ENCODE measurements at places on chromosomes 1 and 21.
A peak's percentile ranks its signal among the peaks of the same experiment; 100 is the strongest.

- DNase-seq, result peak; percentile 54
Measured at GRCh38 chr1:54312796-54313316, 93.3 kb downstream of the SSBP3 start.

- DNase-seq, result no peak
Measured at GRCh38 chr1:160402001-160402795, 1.8 kb downstream of the VANGL2 start.

DNA sequence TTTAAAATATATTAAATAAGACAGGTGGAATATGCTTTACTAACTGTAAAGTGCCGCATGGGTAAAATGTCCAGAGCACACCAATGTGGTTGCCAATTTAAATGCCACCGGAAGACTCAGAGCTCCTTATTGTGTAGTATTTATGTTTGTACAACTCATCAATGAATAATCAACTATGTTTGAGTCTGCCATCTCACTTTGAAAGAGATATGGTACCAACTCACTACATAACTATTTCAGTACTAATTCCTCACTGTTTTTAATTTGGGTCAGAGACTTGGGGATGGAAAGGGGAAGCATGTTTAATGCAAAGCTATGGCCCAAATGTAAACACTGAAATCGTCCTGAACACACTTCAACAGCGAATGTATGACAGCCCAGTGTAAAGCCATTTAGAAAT lies 144.8 kb downstream of the NR5A2 start:
- peak; percentile 86 for DNase-seq

DNA sequence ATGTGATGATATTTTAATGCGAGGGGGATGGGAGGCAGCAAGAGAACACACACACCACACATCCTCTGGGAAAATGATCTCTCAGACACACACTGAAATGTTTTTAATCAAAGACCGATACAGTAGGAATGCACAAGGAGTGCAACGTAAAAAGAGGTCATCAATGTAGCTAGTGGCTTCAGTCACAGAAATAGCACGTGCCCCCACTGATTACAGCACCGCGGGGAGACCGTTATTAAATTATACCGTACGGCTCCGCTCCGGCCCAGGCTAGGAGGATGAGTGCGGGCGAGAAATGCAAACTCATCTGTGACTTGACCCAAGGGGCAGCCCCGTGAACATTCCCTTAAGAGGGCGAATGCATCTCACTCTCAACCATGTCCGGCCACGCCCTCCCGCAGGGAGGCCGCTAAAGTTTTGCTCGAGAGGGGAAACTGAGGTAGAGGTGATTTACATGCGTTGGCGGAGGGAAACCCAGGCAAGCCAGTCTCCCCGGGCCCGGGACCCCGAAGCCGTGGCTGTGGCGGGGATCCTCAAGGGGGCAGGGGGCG lies 552 bp downstream of the UBR4 start:
- peak; percentile 56 for DNase-seq

DNA sequence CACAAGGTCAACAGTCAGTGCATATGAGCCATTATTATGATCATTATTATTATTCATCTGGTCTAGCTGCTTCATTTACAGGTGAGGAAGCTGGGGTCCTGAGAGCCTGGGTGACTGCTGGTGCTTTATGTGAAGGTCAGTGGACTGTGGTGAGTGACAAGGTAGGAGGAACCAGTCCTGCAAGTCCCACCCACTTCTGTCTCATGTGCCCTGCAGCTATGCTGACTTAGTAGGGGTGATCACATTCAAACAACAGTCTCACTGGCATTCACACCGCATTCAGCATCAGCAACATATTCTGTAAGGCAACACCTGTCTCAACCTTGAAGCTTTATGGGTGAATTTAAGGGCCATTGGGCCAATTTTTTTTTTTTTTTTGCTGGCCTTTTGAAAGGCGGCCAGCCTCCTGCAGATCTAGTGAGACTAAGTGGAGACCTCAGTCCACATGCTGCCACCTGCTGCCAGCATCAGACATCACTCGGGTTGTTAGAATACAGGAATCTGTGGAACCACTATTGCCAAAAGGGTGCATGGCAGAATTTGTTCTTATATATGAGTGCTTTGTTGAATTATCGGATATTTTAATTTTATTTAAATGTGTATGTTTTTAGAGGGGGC lies 59.9 kb upstream of the CACNA1E start:
- DNase-seq, result peak; percentile 26

GRCh38 chr1:108732398-108732797 lies 14.1 kb upstream of the STXBP3 start:
- peak; percentile 55 for DNase-seq

GRCh38 chr1:221268295-221268694 lies 389.1 kb downstream of the HLX start:
- DNase-seq, result peak; percentile 86

GRCh38 chr1:156595016-156595415 lies 3.4 kb downstream of the NAXE start:
- DNase-seq, result no peak

DNA sequence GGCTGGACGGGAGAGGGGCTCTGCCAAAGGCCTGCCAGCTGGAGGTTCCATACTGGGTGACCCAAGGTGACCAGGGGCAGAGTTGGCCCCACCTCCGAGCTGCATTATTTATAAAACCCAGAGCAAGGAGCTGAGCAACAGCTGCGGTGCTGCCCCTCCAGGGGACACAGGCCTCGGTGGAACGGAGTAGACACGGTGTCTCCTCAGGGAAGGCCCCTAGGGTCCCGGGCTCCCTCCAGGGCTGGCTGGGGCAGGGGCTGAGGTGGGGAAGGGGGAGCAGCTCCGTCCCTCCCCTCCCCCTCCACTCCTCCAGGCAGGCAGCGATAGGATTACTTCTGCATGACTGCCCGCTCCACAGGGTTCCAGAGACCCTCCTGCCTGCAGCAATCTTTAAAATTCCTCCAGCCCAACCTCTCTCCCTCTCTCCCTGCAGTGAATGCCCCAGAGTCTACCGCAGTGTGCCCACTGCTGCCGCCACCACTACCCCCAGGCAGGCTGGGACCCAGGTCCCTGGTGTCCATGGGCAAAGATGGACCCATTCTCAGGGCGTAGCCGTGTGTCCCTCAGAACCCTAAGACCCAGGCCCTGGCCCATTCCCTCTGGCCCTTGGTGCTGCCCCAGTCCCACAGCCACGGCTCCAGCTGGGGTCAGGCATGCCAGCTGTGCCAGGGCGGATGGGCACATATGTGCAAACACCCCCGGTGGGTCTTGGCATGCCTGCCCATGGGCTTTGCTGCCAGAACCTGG lies 10.8 kb downstream of the AHDC1 start:
- DNase-seq, result no peak

DNA sequence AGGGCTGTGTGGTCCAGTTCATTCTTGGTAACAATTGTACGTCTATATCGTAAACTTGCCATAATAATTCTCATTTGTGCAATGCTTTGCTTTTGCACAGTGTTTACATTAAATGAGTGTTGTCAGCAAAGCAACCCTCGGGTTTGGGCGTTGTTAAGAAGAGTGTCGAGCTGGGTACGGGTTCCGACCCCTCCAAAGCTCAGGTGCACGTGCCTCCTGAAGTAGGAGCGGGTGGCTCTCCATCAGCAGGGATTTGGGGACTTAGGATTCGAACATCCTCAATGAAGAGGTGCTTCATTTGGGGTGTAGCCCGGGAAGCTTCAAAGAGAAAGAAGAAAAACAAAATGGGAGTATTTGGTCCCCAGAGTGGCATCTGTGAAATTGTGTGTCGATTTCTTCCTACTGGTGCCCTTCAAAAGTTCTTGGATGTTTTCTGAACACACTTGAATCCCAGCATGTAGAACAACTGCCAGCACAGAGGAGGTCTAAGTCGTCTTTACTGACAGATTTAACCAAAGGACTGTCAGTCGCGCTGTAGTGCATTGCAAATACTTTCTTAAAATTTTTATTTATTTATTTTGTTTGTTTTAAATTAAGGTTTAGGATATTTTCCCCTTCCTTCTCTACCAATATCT lies 1.1 kb downstream of the TRIM58 start:
- DNase-seq, result no peak

- DNase-seq, result no peak
Measured at GRCh38 chr1:115284209-115284608, 53.8 kb downstream of the NGF start.

GRCh38 chr1:44605914-44606615 lies 68.2 kb downstream of the TMEM53 start:
- no peak for DNase-seq

DNA sequence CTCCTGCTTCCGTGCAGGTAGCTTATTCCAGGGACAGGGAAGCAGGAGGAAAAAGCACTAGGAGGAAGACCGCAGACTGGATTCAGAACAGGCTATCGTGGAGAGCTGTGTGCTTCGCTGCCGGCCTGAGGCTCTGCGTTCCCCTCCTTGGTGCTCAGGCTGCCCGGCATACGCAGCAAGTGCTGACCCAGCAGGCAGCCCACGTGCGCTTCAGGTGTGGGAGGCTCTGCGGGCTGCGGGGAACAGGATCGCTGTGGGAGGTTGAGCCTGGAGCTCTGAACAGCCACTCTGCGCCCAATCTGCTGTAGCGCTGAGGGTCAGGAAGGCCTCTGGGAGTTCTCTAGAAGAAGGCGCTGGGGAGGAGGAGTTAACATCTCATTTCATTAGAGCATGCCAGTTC lies 27.9 kb downstream of the DOP1B start:
- DNase-seq, result no peak

DNA sequence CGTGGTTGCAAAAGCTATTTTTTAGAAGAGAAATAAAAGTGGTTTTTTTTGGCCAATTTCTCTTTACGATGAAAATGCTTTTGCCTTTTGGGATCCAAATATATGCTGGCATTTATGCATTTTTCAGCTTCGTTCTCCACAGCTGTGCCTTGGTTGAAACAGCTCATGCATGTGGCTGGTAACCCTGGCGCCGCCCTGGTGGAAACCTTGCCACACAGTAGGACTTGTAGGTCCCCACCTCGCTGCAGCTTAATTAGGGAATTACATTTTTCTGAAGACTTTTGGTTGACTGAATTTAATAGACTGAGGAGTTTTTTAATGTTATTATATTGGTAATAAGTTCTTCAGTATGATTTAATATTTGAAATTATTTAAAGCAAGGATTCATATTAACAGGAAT lies 12.7 kb upstream of the PCP4 start:
- DNase-seq, result no peak

DNA sequence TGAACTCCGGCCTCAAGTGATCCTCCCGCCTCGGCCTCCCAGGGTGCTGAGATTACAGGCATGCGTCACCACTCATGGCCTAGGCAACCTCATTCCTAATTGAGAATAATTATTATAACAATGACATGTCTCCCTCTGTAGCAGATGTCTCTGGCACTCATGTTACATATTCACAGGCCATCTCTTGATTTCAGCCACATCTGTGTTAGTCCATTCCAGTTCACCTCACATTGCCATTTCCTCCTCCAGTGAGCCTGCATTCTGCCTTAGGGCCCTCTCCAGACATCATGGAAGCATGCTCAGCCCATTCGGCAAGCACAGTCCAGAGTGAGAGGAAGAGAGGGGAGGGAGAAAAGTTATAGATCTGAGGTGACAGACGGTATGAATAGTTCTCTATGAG lies 32.5 kb downstream of the CDKN2C start:
- DNase-seq, result no peak

GRCh38 chr1:71311376-71311775 lies 230.5 kb upstream of the ZRANB2 start:
- DNase-seq, result peak; percentile 59

DNA sequence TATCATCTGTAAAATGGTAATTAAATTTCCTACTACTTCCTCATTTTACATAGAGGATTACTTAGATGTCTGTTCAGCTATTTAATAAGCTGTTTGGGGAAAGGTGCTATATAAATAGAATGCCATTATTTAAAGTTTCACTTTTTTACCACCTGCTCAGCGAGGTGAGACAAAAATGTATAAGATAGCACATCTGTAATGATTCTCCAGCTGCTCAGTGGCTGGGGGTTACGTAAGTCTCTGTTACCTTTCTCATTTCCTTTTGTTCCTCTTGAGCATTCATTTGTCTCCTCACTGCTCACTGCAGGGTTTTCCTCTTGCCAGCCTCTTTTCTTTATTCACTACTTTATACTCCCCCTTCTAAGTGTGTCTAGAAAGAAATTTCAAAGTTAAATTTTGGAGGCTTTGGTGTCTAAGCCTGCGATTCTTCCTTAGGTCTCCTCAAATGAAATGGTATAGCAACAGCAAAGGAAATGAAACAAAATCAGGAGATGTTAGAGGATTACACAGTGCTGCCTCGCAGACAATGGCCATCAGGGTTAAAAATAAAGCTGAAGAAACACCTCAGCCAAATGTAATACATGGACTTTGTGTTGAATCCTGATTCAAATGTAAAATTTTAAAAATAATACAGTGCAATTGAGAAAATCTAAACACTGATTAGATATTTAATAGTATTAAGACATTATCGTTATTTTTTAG lies 6.8 kb downstream of the RGS8 start:
- DNase-seq, result no peak

GRCh38 chr21:16912075-16912474 lies 600.8 kb upstream of the CXADR start:
- DNase-seq, result peak; percentile 17

GRCh38 chr1:31122101-31122735 lies 56.7 kb upstream of the PUM1 start:
- no peak for DNase-seq

- DNase-seq, result peak; percentile 74
Measured at GRCh38 chr1:219422811-219423598, 189.9 kb downstream of the ZC3H11B start.

GRCh38 chr1:116062201-116062600 lies 49.0 kb upstream of the MAB21L3 start:
- no peak for DNase-seq

- DNase-seq, result no peak
Measured at GRCh38 chr1:228072658-228073043, 9.9 kb upstream of the ARF1 start.

DNA sequence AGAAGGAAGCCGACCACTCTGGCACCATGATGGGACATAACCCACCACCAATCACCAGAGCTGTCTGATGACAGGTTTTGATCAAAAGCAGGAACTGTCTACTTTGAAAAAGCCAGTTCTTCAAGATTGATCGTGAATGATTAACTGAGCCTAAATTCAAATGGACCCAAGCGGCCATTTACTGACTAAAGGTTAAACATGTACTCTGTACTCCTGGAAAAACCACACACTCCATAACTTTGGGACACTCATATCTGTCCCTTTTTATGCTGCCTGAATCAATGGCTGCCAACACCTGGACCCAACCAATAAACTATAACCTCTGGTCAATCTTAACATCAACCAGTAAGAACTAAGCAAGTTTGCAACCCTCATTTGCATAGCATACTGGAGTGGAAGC lies 206.6 kb downstream of the URB2 start:
- no peak for DNase-seq

- no peak for DNase-seq
Measured at GRCh38 chr1:119302011-119302410, 66.6 kb upstream of the HAO2 start.

- DNase-seq, result no peak
Measured at GRCh38 chr1:19512545-19512944, 27.2 kb upstream of the CAPZB start.

DNA sequence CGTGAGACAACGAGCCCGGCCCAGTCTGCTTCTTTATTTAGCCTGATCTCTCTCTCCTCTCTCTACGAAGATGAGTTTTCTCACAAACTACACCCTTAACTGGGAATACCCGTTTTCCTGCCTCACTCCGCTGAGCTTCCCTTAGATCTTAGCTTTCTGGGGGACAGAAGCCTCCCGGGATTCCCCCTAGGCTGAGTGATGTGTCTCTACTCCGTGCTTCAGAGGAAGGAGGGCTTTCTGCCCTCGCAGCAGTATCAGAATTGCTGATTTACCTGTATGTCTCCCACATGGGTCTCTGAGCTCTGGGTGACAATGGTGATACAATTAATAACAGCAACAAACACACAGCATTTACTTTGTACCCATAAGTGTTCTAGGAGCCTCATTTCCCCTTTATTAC lies 1.0 kb downstream of the ZBTB17 start:
- no peak for DNase-seq
